ENCODE measurements at places on chromosomes 11 and 22.

DNA sequence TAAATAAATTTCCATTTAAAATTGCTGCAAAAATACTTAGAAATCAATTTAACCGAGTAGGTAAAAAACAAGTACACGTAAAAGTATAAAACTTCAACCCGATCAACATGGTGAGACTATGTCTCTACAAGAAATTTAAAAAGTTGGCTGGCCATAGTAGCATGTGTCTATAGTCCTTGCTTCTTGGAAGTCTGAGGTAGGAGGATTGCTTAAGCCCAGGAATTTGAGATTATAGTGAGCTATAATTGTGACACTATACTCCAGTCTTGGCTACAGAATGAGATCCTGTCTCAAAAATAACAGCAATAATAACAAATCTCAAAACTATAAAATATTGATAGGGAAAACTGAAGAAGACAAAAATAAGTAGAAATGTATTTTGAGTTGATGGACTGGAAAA is 11.1 kb downstream of the CASP4 start:
- H3K27ac ChIP-seq = no peak overlapping the region
- no peaks in the 10 kb centered on the region for H3K36me3 ChIP-seq
- no peak for DNase-seq
- H3K4me3 ChIP-seq = no peak overlapping the region
- H3K4me1 ChIP-seq = no peaks in the 10 kb centered on the region

GRCh38 chr11:27571154-27571810 is 64.7 kb upstream of the LIN7C start:
- no peak for DNase-seq
- peaks cover 10% of the 10 kb centered on the region for H3K4me1 ChIP-seq
- H3K36me3 ChIP-seq = no peaks in the 10 kb centered on the region
- peaks cover 21% of the 10 kb centered on the region for H3K27me3 ChIP-seq
- peak overlapping the region; percentile 77 for H3K27ac ChIP-seq
- no peak overlapping the region for H3K4me3 ChIP-seq

- H3K4me1 ChIP-seq = no peaks in the 10 kb centered on the region
- peaks cover 8% of the 10 kb centered on the region for H3K36me3 ChIP-seq
- no peak overlapping the region for H3K4me3 ChIP-seq
- no peak for DNase-seq
- H3K27ac ChIP-seq = no peak overlapping the region
Measured at GRCh38 chr11:17298302-17298701, 21.8 kb downstream of the NUCB2 start.

DNA sequence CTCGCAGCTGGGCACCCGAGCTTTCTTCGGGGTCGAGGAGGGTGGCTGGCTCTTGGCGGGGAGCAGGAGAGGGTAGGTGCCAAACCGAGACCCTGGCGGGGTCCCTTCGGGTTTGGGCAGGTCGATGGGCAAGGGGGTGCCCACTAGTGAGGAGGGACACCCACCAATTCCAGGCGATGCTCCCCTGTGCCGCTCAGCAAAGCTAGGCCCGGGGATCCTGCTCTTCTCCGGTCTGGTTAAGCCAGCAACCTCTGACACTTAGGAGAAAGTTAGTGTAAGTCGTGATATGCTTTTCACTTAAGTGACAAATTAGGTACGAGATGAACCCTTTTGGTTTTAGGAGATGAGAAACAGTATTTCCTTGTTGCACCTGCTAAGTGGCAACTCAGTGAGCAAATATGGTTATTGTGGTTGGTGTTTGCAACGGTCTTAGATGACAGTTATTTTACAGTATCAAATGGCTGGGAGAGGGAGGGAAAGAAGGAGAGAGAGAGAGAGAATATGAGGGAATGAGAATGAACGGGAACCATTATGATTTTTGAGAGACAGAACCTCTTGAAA is 565 bp downstream of the NUCB2 start:
- peak overlapping the region; percentile 85 for H3K27ac ChIP-seq
- H3K36me3 ChIP-seq = peaks cover 4% of the 10 kb centered on the region
- H3K4me3 ChIP-seq = peak overlapping the region; percentile 85
- no peaks in the 10 kb centered on the region for H3K27me3 ChIP-seq
- H3K4me1 ChIP-seq = peaks cover 21% of the 10 kb centered on the region
- no peak for DNase-seq

DNA sequence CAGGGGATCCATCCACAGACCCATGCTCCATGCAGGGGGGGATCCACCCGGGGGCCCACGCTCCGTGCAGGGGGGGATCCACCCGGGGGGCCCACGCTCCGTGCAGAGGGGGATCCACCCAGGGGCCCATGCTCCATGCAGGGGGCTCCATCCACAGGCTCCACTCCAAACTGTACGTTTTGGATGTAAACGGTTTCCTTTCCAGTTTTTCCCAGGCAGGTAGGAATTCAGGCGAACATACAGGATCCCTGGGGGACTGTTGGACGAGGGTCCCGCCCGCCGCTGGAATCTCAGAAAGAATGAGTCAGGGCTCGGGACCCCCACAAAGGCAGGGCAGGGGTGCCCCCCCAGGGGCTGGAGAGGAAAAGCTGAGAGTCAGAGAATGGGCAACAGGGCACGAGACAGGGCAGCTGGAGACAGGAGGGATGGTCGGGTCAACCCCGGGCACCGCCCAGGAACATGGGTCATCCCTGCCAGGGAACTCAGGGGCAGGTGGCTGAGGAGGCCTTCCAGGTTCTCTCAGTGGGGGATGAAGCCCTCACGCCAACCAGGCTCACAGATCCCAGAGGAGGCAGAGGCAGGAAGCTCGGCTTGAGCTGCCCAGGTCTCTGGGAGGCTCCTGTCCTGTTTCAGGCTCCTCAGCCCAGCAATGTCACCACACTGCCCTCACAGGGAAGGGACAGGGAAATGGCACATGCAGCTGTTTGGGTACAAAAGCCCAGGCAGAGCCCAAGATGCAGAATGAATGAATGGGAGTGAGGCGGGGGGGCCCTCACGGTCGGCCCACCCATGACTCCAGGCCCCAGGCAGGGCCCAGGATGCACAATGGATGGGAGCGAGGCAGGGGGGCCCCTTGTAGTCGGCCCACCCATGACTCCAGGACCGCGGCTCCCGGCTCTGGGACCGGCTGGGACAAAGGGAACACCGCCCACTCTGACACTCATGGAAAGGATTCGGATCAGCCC is 200.2 kb downstream of the BRD1 start:
- DNase-seq = no peak
- no peak overlapping the region for H3K4me3 ChIP-seq
- H3K27me3 ChIP-seq = peaks cover 28% of the 10 kb centered on the region
- no peak overlapping the region for H3K27ac ChIP-seq
- peaks cover 13% of the 10 kb centered on the region for H3K4me1 ChIP-seq
- H3K36me3 ChIP-seq = no peaks in the 10 kb centered on the region

DNA sequence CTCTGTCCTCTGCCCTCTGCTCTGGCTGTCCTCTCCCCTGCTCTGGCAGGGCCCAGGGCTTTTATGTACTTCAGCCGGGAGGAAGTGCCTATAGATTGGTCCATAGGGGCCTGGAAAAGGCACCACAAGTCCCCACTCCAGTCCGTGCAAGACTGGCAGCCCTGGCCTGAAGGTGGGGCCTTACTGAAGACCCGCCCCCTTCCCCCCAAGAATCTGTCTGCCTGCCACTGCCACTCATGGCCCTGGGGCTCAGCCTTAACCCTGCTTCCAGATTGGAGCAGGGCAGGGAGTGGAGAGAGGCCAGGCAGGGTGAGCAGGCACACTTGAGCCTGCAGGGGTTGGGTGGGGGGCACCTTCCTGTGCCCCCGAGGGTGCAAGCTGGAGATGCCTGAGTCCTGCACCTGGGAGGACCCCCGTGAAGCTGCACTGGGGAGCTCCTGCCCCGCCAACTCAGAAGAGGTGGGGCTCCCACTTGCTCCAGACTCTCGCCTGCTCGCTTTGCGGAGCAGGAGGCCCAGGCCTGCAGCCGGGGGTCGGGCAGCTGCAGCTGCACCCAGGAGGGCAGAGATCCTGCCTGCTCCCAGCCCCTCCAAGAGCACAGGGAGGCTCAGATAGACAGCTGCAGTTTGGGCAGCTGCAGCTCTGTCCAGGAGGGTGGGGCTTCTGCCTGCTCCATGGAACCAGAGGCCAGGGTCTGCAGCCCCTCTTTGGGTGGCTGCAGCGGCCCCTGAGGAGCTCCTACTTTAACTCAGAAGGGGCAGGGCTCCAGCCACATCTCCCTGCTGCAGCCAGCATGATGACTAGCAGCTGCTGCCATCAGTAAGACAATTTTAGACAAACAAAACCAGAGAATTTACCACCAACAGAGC is 51.0 kb upstream of the SC5D start:
- H3K4me1 ChIP-seq = peaks cover 12% of the 10 kb centered on the region
- no peak overlapping the region for H3K4me3 ChIP-seq
- peaks cover 4% of the 10 kb centered on the region for H3K27me3 ChIP-seq
- no peak for DNase-seq
- no peak overlapping the region for H3K27ac ChIP-seq

DNA sequence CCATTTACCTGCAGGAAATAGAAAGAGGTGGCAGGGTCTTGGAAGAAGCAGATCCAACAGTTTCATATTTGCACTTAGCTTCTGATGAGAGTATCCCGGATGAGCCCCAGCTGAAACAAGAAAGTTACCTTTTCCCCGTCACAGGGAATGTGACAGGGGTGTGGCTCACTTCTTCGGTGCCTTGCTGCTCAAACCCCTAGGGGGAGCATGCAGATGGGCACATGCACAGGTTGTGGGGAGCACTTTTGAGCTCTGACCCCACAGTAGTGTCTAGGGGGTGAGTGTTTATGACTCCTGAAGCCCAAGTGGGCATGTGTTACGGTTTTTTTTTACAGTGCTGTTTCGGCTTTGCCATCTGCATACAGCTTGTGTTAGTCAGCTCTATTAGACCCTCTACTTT is 1221.0 kb downstream of the JRKL start:
- no peak for DNase-seq
- H3K27ac ChIP-seq = no peak overlapping the region
- no peaks in the 10 kb centered on the region for H3K36me3 ChIP-seq
- H3K4me1 ChIP-seq = no peaks in the 10 kb centered on the region

DNA sequence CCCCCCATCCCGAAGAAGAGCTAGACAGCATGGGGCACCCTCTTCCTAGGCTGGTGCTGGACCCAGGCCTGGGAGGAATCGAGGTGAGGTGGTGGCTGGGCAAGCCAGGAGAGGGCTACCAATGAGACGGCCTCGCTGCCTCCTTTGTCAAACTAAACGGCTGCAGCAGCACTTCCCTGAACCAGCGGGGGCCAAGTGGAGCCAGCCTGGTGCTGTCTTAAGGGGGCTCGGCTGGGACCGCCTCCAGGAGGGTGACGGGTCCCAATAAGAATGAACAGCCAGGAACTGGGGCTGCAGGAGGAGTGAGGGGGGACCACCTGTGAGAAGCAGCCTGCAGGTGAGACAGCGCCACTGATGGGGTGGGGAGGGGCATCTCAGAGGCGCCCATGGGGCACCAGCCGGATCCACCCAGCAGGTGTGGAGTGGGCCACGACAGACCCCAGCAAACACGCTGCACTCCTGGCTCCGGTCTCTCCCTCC is 17.1 kb downstream of the IFT27 start:
- H3K36me3 ChIP-seq = peaks cover 3% of the 10 kb centered on the region
- no peak overlapping the region for H3K27ac ChIP-seq
- H3K4me1 ChIP-seq = no peaks in the 10 kb centered on the region
- H3K27me3 ChIP-seq = peaks cover 13% of the 10 kb centered on the region
- DNase-seq = peak; percentile 53

- DNase-seq = no peak
- H3K4me1 ChIP-seq = peaks cover 4% of the 10 kb centered on the region
- H3K27ac ChIP-seq = no peak overlapping the region
- H3K4me3 ChIP-seq = no peak overlapping the region
- H3K36me3 ChIP-seq = no peaks in the 10 kb centered on the region
Measured at GRCh38 chr22:37244922-37245722, 1.1 kb upstream of the RAC2 start.

- H3K27me3 ChIP-seq = peaks cover 39% of the 10 kb centered on the region
- no peak overlapping the region for H3K4me3 ChIP-seq
- no peaks in the 10 kb centered on the region for H3K36me3 ChIP-seq
- no peak overlapping the region for H3K27ac ChIP-seq
- no peak for DNase-seq
Measured at GRCh38 chr22:27086080-27087044, 429.0 kb downstream of the MIAT start.

DNA sequence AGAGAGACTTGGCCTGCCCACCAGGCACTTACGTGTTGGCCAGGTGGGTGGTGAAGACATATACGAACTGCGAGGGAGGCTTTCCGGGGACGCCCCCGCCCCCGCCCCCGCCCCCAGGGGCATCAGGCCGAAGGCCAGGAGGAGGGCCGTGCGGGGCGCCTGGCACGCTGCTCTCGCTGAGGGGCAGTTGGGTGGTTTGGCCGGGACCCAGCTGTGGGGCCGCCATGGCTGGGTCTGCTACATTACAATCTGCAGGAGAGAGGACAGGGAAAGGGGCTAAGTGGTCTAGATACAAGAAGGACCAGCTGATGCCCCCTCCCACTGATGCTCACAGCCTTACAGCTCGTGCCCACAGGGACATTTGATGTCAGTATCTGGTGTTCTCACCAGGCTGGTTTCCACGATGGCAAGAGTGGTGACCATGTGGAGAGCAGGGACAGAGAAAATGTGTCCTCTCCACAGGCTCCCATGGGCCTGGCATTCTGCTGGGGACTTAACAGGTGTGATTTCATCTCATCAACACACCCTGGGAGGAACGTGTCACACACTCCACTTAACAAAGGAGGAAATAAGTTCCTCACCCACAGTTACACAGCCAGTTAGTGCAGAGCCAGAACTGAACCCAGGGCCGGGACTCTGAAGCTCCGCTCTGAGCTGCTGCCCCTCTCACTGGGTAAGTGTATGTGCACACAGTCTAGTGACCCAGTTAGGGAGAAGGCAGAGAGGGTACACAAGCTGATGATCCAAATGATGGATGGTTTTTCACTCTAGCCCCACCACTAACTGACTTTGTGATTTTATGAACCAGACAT is 19.7 kb downstream of the CXCR5 start:
- H3K4me3 ChIP-seq = no peak overlapping the region
- DNase-seq = no peak
- no peak overlapping the region for H3K27ac ChIP-seq
- peaks cover 17% of the 10 kb centered on the region for H3K4me1 ChIP-seq

Data from type B pancreatic cell (in vitro differentiated cells).